Activated naive CD8-positive, alpha-beta T cell treated with anti-CD3 and anti-CD28 coated beads, Interleukin-2, amount 50 U/mL, for 24 hours (primary cell): ENCODE measurements at places on chromosomes 2 and 18.

DNA sequence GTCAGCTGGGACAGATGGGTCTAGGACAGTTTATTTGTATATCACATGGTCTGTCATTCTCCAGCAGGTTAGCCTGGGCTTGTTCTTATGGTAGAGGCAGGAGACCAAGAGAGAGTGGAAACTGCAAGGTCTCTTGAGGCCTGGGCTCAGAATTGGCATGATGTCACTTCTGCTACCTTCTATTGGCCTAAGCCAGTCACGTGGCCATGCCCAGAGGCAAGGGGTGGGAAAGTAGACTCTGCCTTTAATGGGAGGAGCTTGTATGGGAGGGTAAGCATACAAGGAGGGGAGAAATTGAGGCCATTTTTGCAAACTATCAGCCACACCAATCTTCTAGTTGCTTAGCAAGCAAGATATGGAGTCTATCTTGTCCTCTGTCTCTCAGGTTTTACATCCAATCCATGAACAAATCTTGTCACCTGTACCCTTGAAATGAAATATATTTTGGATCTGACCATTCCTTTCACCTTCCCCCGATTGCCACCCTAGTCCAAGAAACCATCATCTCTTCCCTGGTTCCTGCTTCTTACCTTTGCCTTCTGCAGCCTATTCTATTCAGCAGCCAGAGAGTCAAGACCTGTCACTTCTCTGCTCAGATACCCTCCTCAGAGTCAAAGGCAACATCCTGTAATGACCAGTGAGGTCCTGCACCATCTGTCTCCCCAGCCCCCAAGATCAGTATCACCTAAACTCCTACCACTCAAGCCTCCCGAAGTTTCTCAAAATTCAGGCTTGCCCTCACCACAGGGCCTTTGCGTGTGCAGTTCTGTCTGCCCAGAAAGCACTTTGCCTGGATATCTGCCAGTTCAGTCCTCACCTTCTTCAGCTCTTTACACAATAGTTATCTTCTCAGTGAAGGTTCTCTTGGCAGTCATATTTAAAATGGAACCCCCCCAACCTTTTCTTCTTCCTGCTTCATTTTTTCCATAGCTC, 240.0 kb downstream of the LOXHD1 start:
- DNase-seq: no peak
- H3K27ac ChIP-seq: no peak overlapping the region
- no peak overlapping the region for H3K4me3 ChIP-seq
- H3K4me1 ChIP-seq: peaks cover 14% of the 10 kb centered on the region
- H3K27me3 ChIP-seq: no peaks in the 10 kb centered on the region
- no peaks in the 10 kb centered on the region for H3K36me3 ChIP-seq

- H3K27me3 ChIP-seq: no peaks in the 10 kb centered on the region
- no peaks in the 10 kb centered on the region for H3K4me1 ChIP-seq
- no peak overlapping the region for H3K27ac ChIP-seq
- H3K36me3 ChIP-seq: peaks cover 21% of the 10 kb centered on the region
These were observed 122.6 kb downstream of the PLEKHA3 start for GRCh38 chr2:178602901-178603300.

GRCh38 chr18:39313992-39314391, 1748.4 kb upstream of the CELF4 start:
- H3K27me3 ChIP-seq: no peaks in the 10 kb centered on the region
- H3K36me3 ChIP-seq: no peaks in the 10 kb centered on the region
- no peak for DNase-seq
- no peaks in the 10 kb centered on the region for H3K4me1 ChIP-seq
- H3K4me3 ChIP-seq: no peak overlapping the region
- H3K27ac ChIP-seq: no peak overlapping the region

- no peak for DNase-seq
- H3K36me3 ChIP-seq: no peaks in the 10 kb centered on the region
- no peak overlapping the region for H3K4me3 ChIP-seq
- no peaks in the 10 kb centered on the region for H3K4me1 ChIP-seq
- H3K27ac ChIP-seq: no peak overlapping the region
- H3K27me3 ChIP-seq: no peaks in the 10 kb centered on the region
These were observed 810.9 kb downstream of the CPS1 start for GRCh38 chr2:211367293-211367692.

DNA sequence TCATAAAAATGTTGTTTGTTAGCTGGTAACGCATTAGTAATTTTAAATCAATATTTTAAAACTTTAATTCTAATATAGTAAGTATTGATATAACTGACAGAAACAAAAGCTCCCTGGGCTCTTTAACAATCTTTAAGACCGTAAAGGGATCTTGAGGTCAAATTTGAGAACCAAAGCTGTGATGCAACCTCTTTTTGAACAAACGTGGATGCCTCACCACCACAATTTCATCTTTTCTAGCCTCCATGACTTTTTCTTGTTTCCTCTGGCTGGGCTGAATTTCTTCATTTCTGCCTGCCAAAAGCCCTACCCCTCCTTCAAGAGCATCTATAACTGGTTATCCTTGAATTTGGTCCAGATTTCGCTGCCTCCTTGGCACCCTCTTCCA, 563 bp upstream of the POLE4 start:
- H3K27ac ChIP-seq: no peak overlapping the region
- no peaks in the 10 kb centered on the region for H3K27me3 ChIP-seq
- H3K4me1 ChIP-seq: peaks cover 31% of the 10 kb centered on the region
- peaks cover 24% of the 10 kb centered on the region for H3K36me3 ChIP-seq

- peaks cover 64% of the 10 kb centered on the region for H3K27me3 ChIP-seq
- H3K27ac ChIP-seq: no peak within 1 kb of the TSS
- peak within 1 kb of the TSS; percentile 59 for H3K4me3 ChIP-seq
- H3K4me1 ChIP-seq: peaks cover 4% of the 10 kb centered on the region
These were observed at the start of gene CFAP65 for GRCh38 chr2:219041252-219041651. Gene CFAP65 (minus strand): TSS chr2:219041516. CDS start chr2:219039048, 2,468 bp downstream.

GRCh38 chr18:72828601-72829000, 39.2 kb downstream of the NETO1 start:
- H3K27me3 ChIP-seq: no peaks in the 10 kb centered on the region
- no peaks in the 10 kb centered on the region for H3K4me1 ChIP-seq
- no peak overlapping the region for H3K27ac ChIP-seq

DNA sequence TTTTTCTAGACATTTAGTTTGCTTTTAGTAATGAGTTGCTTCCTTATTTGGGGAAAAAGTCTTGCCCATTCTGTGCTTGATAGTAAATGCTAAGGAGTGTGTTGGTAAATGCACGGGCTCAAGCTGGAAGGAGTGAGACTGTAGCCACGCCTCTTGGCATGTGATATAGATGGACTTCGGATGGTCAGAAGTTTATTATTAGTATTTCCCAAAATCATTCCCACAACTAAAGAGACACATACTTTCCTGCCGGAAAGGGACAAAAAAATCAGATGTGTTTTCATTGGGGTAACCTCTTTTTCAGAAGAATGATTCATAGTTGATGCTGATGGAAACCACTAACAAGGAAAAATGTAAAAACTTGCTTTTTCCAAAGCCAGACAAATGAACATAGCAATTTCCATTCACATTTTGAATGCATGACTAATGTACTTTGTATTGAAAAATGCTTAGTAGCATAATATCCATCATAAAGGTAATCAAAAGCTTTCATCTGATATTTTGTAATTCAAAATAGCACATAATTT, 133.2 kb downstream of the ZNF532 start:
- H3K27me3 ChIP-seq: peaks cover 6% of the 10 kb centered on the region
- no peak overlapping the region for H3K4me3 ChIP-seq
- DNase-seq: no peak

DNA sequence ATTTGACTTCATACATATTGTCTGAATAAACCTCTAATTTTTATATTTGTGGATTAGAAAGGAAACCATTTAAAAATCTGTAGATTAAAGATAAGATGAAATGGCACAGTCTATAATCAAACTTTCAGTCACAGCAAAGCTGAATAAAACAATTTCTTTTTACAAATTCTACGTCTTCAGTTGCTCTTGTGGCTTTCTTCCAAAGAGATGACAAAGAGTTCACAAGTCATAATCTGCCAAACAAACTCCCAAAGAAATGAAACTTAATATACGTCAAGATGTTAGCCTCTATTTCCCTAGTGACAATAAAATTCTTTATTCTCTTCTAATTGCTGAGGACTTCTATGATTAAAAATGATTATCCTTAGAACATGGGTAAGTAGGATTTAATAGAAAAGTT, 66.3 kb downstream of the FIGN start:
- H3K4me3 ChIP-seq: no peak overlapping the region
- no peaks in the 10 kb centered on the region for H3K36me3 ChIP-seq
- no peaks in the 10 kb centered on the region for H3K27me3 ChIP-seq
- H3K27ac ChIP-seq: no peak overlapping the region

DNA sequence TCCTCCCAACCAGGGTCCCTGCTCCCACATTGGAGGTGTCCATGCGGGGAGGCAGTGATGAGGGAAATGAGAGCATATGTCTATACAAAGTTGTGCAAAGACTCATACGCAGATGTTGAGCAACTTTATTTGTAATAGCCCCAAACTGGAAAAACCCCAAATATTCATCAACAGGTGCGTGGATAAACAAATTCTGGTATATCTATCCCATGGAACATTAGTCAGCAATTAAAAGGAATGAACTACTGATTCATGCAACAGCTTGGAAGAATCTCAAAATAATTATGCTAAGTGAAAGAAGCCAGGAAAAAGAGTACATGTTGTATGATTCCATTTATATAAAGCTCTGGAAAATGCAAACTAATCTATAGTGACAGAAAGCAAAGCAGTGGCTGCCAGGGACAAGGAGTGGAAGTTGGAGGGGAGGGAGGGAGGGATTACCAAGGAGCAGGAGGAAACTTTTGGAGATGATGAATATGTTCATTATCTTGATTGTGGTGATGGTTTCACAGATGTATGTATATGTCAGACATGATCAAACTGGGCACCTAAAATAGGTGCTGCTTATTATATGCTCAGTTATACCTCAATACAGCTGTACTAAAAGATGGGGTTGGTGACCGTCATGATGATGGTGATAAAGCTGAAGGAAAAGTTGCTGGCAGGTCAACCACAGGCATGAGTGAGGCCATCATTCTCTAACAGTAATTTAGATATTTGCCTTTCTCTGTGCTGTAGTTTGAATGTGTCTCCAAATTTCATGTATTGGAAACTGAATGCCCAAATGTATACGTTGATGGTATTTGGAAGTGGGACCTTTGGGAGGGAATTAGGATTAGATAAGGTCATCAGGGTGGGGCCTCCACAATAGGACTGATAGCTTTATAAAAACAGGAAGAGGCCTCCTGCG, 270.9 kb downstream of the CYP26B1 start:
- no peak for DNase-seq
- no peaks in the 10 kb centered on the region for H3K4me1 ChIP-seq
- no peak overlapping the region for H3K27ac ChIP-seq
- no peaks in the 10 kb centered on the region for H3K36me3 ChIP-seq
- H3K27me3 ChIP-seq: peaks cover 6% of the 10 kb centered on the region

DNA sequence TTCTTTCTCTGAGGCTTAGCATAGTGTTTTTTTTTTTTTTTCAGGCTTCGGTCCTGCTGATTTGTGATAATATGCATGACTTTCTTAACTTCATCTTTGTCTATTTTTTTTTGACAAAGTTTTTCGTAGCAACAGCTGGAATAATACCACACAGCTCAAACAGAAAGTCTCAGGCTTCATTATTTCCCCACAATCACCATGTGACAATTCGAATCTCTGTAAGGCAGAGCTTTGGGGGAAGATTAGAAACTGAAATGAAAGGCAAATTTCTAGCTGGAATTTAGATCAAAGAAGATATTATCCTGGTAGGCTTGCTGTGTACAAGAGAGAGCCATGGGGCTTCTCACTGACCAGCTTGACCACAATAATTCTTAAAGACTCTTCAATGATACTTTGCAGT, 12.2 kb upstream of the CD28 start:
- H3K36me3 ChIP-seq: no peaks in the 10 kb centered on the region
- DNase-seq: no peak
- no peak overlapping the region for H3K4me3 ChIP-seq
- H3K27ac ChIP-seq: no peak overlapping the region

DNA sequence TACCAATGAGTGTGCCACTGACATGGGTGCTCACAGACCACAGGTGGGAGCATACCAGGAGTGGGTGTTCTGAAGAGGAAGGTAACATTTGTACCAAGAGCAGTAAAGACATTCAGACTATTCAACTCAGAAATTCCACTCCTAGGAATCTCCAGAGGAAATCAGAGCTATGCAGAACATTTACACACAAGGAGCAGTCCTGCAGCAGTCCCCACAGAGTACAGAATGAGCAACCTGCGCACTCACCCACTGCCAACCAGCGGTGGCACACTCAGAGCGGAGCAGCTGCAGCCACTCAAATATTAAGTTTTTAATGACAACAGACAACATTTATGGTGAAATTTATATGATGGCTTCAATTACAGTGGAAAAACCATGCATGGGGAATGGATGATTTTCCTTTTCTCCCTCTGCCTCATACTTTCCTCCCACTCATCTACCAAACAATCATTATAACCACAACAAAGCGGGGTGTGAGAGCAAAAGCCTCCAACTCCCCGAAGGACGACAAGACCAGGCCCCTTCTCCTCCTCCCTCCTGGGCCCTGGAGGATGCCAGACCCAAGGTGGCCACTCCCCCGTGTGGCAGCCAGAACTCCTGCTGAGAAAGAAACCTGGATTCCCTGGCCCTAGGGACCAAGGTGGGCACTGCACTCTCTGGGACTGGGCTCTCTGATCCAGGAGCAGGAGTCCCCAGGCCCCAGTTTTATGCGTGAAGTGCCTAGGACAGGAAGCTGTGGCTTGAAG, 5.4 kb downstream of the HS6ST1 start:
- H3K36me3 ChIP-seq: peaks cover 6% of the 10 kb centered on the region
- no peaks in the 10 kb centered on the region for H3K27me3 ChIP-seq
- peak; percentile 16 for DNase-seq
